Kasumi-1 (cell line): ENCODE measurements at places on chromosomes 5 and 9.

- DNase-seq, result no peak
Measured at GRCh38 chr5:116370886-116371285, 203.7 kb downstream of the SEMA6A start.

DNA sequence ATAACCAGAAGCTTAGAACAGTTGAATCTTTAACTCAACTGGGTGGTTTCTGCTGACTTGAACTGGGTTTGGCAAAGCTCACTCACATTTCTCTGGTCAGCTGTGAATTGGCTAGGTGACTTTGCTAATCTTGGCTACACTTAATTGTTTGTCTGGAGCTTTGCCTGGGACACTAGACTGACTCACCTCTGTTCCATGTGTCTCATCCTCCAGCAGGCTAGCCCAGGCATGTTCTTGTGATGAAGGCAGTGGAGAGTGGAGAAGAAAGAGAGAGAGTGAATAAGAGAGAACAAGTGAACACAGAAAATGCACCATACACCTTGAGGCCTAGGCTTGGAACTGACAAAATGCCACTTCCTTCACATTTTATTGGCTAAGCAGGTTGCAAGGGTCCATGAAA is 32.6 kb downstream of the SPATA31D1 start:
- DNase-seq, result no peak

- no peak for DNase-seq
Measured at GRCh38 chr5:121596882-121597281, 254.8 kb upstream of the FTMT start.

- DNase-seq, result no peak
Measured at GRCh38 chr5:169626779-169627178, 10.3 kb upstream of the DOCK2 start.

GRCh38 chr5:142529626-142530278 is 156.1 kb downstream of the FGF1 start:
- DNase-seq, result no peak

GRCh38 chr5:127863610-127864395 is 160.6 kb downstream of the CCDC192 start:
- DNase-seq, result no peak

GRCh38 chr9:13728131-13728530 is 448.6 kb upstream of the MPDZ start:
- DNase-seq, result no peak

GRCh38 chr9:35341585-35341984 is 148.3 kb upstream of the RUSC2 start:
- peak; percentile 61 for DNase-seq

DNA sequence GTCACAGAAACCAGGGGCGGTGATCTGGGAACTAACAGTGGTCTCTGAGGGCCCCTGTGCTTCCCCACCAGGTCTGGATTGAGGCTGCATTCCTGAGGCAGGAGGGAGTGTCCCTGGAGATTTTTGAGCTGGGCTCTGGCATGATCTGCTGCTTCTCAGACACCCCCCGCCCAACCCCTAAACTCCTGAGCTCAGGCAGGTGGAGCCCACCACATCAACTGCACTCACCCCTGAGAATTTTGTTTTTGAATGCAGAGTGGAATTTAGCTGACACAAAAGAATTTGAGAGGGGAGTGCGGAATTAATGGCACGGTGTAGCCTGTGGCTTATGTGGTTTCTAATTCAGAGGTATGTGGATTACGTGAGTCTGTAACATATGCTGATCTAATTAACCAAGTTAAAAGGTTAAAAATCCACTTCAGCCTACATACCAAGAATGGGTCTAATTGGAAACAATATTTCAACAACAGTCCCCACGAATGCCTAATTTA is 23.9 kb upstream of the CTSL start:
- no peak for DNase-seq

GRCh38 chr5:133287500-133287899 is 235.7 kb downstream of the HSPA4 start:
- DNase-seq, result peak; percentile 32

GRCh38 chr9:1941989-1942388 is 73.2 kb upstream of the SMARCA2 start:
- DNase-seq, result no peak

DNA sequence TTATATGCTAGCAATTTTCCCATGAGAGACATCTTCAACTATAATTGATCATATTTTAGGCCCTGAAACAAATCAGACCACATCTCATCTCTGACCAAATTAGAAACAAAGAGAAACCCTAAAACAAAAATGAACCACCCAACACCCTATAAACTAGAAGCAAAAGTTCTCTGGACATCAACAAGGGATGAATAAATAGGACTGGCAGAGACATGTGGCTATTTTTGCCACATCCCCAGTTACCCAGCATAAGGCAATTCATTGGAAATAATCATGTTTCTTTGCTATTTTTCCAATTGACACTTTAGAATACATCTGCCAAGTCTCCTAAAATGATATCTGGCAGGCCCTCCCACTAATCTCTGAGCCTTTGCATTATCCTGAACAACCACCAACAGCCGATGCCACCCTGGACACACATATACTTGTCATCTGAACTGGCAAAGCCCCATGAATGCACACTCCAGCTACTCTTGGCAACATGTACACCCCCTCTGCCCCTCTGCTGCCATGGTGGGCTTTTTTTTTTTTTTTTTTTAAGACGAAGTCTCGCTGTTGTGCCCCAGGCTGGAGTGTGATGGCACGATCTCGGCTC is 53.5 kb upstream of the EQTN start:
- DNase-seq, result no peak

DNA sequence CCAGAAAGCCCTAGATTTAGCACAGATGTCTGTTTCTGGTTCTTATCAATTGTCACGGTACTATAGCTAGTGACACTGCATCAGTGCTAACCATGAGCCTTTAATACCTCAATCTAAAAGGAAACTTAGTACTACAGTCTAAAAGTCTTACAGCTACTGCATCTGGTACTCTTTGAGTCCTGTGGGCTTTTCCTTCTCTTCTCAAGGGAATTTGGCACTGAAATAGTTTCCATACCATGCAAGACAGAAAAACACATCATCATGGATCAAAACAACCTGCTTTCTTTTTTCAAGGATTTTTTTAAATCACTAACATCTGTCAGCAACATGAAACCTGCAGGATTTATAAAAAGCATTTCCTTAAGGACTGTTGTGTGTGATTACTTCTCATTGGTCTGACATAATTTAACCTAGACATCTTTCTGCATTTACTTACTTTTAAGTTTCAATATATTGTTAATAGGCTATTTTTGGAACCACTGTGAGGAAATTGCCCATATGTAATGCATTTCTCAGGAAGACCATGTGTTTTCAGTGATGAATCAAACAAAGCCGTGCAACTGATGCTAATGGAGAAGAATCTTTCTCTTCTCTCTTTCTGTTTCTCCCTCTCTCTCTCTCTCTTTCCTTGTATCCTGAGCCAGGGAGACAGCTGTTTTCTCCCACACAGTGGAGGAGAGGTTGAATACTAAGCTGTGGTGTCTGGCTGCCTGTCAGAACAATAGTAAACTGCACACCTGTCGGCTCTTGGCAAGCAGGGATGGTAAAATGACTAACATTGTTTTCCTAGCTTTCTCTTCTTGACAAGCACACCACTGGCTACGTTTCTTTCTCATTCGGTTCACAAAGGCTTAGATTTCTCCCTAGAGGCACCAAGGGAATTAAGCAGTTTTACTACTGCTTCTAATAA is 273.4 kb downstream of the CSNK1G3 start:
- DNase-seq, result no peak

DNA sequence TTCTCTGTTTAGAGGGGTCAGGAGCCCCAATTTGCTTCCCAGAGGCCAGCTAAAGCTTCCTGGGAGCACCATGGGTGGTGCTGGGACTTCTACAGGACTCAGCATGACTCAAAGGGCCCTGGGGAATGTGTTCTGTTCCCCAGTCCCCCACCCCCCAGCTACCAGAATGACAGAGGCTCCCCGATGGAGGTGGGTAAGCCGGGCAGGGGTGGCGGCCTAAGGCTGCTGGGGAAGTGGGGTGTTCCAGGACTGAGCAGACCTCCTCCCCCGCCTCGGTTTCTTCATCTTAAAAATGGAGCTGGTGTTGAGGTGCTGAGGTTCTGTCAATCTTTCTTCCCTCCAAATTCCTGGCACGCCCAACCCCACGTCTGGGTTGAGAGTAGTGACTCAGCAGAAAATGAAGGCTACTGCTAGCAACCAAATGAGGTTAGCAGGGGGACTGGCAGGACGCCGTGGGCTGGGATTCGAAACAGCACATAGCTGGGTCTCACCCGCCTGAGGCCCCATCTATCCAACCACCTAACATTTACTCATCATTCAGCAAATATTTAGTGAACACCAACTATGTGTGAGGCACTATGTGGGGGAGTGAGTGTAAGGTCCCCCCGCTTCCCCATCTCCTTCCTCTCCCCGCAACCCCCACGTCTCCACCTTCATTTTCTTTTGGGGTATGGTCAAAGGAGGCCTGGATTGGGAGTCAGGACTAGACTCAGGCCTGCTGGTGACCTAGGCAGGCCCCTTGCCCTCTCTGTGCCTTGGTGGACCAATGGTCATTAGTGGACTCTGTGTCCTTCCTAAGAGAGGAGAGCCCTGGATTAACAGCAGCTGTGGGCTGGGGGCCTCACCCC is 50.2 kb downstream of the C9orf50 start:
- no peak for DNase-seq

GRCh38 chr9:27348785-27349697 is 52.1 kb upstream of the EQTN start:
- DNase-seq, result no peak

DNA sequence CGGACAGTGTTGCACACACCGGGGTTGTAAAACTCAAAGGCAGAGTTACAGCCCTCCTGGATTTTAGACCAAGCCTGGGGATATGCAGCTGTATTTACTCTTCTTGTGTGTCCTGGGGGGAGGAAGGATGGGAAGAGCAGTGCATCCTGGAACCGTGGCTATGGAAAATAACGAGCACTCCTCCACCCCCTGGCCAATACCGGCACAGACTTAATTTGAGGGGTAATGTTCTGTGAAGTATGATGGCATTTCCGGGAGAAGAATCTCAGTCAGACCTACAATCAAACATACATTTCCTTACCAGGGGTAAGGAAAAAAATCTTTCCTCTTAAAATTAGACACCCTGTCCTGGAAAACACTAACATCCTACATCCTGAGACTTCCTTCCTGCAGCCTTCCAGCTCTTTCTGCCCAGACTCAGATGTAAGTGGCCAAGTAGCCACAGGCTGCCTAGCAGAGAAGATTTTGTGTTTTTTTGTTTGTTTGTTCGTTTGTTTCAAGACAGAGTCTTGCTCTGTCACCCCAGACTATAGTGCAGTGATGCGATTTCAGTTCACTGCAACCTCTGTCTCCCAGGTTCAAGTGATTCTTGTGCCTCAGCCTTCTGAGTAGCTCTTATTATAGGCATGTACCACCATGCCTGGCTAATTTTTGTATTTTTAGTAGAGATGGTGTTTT is 11.0 kb upstream of the ERMP1 start:
- no peak for DNase-seq

- DNase-seq, result no peak
Measured at GRCh38 chr9:122209451-122209850, 19.3 kb downstream of the LHX6 start.

DNA sequence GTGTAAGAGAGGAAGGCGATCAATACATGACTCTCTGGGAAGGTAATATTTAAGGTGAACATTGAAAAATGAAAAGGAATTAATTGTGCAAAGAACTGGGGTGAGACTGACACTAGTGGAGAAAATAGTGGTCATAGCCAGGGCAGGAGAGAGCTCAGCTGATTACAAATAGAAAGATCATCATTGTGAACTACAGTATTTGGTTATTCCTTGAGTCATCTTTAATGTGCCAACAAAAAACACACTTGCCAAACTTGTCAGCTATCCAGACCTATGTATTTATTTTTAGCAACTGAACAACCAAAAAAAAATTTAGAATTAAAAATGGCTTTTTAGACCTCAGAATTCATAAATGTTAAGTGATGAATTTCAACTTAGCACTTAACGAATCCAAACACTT is 749.8 kb upstream of the CDH9 start:
- no peak for DNase-seq

- no peak for DNase-seq
Measured at GRCh38 chr5:177008716-177009115, 2.1 kb upstream of the UIMC1 start.

DNA sequence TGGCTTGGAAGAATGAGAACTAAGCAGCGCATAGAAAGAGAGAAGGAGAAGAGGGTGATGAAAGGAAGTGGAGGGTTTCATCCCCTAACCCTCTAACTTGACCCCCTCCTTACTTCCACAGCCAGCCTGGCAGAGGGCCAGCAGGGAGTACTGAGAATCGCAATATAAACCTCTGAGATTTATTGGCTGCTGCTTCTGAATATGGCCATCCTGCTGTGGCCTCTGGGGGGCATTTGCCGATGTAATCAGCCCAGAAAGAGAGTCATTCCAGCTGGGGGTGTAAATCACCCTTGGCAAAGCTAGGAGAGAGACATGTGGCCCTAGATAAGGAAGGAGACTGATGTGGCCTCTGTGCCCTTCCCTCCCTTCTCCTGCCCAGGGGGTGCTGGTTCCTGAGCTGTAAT is 960 bp upstream of the GFRA3 start:
- DNase-seq, result no peak

DNA sequence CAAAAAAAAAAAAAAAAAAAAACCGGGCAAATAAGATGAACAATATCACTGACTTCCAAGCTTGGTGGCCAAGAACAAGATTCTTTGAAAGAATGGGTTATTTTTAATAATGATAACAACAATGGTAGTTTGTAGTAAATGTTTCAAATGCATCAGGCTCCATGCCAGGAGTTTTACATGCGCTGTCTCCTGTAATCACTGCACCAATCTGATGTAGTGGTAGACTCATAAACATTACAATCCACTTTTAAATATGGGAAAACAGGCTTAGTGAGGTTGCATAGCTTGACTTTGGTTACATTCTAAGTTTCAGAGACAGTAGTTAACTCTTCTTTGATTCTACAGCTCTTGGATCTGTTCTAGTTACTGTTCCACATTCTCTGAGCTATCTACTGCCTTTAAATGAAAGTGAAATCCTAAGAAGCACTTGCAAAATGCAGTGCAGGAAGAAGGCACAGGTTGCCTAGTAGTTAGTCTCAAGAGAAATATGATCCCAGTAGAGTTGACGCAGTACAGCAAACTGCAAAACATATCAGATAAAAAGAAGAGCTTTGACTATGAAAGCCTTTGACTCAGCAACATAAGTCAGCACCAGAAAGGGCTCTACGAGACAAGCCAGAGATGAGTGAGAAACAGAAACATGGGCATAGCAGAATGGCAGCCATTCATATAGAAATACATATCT is 62.1 kb downstream of the PDE4D start:
- DNase-seq, result no peak

DNA sequence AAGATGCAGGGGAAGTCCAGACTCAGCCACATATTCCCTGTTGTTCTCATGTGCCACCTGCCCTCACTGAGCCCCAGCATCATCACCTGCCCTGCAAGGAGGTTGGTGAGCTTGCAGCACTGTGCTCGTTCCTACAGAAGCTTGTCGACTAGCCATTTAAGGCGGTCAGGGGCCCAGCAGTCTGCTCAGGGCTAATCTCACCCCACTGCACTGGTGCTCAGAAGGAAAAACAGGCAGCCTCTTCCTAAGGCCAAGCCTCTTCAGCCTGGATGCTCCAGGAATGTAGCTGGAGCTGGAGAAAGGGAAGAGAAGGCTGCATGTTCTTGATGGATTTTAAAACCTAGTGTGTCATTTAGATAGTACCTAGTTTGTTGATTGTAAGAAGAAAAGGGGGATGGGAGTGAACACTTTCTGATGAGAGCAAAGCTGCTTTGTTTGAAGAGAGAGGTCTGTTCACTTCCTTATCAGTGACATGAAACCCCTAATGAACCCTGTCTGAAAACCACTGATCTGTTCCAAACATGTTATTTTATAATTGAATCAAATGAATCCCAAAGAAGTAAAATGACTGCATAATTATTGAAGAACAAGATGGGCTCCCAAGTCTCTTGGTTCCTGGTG is 10.6 kb upstream of the ASPN start:
- no peak for DNase-seq
